ENCODE measurements at places on chromosomes 5 and 9.

- no peak for DNase-seq
Measured at GRCh38 chr5:33675958-33676464, 215.8 kb downstream of the ADAMTS12 start.

- no peak for DNase-seq
Measured at GRCh38 chr9:17088566-17088965, 46.3 kb upstream of the CNTLN start.

DNA sequence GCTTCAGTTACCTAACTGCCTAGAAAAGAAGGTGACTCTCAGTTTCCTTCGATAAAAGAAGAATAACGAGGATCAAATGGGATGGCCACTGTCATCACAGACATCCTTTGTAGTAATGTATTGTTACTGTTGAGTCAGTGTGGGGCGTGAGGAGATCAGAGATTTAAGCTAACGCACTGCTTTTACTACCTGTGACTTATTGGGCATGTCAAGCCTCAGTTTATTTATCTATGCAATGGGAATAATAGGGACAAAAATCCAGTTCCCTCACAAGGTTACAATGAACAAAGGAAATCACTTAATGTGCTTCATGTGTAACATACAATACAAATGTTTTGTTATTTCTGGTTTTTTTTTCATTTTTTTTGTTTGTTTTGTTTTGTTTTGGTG, 255 bp upstream of the TRPM6 start:
- DNase-seq = no peak

DNA sequence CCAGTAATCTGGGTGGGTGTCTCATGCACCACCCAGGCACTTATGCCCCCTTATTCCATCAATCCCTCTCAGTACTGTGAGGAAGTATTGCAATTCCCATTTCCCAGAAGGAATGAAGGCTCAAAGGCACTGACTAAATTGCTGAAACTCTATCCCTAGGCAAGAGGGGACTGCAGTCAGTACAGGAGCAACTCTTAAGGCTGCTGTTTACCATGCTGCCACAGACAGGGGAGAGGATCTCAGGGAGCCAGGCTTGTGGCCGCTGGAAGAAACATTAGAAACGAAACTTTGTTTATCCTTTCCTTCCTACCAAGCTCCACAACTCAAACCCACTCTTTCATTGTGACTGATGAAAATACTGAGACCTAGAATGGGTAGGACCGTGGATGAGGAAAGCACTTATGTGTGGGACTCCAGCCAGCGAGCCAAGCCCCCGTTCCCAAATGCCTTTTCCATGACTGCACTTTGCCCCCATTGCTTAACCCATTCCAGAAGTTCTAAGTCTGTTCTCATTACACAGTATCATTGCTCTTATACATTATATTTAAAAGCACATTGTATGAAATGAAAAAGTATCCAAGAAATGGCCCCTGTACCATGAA, 54.3 kb downstream of the TLE1 start:
- no peak for DNase-seq

DNA sequence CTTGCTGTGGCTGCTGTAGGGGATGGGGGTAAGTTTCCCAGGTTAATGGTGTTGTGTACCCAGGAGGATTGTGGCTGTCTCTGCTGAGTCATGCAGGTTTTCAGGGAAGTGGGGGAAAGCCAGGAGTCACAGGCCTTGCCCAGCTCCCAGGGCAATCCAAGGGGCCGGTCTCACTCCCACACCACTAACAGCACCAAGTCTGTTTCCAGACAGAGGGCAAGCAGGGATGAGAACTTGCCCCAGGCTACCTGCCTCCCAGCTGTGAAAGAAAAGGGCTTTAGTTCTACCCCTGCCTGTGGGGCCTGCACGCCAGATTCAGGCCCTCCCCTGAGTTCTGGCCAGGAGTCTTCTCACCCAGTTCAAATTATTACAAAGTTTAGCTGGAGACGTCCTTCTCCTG, 579.8 kb upstream of the ST8SIA4 start:
- DNase-seq = no peak

GRCh38 chr5:67003935-67004729, 192.5 kb downstream of the CD180 start:
- peak; percentile 88 for DNase-seq

- DNase-seq = no peak
Measured at GRCh38 chr5:150058480-150059126, 27.8 kb downstream of the CSF1R start.

DNA sequence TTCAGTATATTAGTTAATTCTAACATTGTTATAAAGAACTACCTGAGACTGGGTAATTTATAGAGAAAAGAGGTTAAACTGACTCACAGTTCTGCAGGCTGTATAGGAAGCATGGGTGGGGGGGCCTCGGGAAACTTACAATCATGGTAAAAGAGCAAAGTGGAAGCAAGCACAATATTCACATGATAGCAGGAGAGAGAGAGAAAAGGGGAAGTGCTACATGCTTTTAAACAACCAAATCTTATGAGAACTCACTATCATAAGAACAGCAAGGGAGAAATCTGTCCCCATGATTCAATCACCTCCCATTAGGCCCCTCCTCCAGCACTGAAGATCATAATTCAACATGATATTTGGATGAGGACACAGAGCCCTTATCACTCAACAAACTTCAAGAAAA, 324.9 kb downstream of the ZNF608 start:
- no peak for DNase-seq

DNA sequence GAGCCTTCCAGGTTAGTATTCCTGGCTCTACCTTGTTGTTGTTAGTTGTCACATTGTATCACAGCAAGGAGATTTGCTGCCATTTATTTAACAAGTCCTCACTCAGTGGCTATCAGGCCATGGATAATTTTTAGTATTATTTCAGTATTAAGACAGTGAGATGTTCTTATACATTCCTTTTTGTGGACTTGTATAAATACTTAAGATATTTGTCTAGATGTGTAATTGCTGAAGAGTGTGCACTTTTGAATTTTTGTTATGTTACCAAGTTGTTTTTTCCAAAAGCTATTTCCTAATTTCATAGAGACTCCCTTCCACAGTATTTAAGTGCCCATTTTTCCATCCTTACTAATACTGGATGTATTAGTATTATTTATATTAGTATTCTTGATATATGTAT, 22.0 kb downstream of the SLC36A1 start:
- no peak for DNase-seq

DNA sequence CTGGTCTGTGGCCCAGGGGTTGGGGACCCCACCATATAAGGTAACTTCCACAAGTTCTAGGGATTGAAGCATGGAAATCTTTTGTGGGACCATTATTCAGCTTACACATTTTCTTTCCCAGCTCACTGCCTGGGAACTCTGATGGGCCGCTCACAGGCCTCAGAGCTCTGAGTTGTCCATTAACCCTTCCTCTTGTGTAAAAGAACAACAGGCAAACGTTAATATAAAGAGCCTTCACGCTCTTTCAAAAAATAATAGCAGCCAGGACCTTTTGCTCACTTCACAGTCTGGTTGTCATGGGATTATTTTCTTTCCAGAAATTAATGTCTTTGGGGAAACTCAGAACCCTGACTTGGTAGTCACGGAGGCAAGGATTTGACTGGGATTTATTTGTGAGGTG, 443.3 kb downstream of the AGTPBP1 start:
- no peak for DNase-seq

DNA sequence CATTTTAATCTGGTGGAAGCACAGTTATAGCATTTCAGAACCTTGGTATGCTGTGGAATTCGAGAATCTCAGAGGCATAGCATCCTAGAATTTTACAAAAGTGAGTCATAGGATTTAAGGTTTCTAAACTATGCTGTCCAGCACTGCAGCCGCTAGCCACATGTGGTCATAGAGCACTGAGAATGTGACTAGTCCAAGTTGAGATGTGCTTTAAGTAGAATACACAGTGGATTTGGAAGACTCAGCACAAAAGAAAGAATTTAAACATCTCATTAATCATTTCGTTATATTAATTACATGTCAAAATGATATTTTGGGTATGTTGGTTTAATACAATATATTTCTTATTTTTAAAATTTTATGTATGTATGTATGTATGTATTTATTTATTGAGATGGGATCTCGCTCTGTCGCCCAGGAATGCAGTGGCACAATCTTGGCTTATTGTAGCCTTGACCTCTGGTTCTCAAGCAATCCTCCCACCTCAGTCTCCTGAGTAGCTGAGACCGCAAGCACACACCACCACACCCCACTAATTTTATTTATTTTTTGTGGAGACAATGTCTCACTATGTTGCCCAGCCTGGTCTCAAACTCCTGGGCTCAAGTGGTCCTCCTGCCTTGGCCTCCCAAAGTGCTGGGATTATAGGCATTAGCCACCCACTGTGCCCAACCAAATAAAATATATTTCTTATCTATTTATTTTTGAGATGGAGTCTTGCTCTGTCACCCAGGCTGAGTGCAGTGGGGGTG, 20.4 kb upstream of the RPS14 start:
- DNase-seq = no peak

DNA sequence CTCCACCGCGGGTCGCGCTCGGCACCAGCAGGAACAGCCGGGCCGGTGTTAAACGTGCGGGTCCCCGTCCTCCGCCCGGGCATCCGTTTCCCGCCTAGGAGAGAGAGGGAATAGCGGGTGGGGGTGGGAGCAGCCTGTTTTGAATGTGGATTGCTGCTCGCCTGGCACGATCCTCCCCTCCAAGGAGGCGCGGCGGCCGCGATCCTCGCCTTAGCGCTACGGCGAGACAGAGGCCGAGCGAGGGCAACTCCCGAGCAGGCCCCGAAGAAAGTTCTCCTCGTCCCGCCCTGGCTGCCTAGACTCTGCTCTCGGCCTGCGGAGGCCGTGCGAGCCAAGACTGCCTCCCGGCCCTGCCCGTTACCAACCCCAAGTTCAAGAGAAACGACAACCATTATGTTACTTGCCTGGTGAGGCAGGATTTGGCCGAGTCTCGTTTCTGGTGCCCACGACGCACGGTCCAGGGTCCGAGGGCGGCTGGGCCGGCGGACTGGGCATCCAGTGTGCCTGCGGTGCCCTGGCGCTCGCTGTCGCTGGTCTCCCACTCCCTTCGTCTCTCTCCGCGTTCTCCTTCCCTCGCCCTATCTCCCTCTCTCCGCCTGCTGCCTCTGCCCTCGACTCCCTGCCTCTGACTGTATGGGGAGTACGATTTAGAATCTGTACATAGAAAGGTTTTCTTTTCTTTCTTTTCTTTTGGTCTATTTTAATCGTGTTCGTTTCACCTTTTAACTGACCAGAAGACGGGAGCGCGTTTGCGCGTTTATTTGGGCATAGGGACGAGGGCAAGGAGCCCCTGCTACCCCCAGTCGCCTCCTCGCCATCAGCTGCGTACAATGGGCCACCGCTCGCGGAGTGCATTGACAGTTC, 724 bp downstream of the NR2F1-AS1 start:
- DNase-seq = no peak

GRCh38 chr5:125302577-125302976, 556.1 kb upstream of the ZNF608 start:
- DNase-seq = no peak

- DNase-seq = no peak
Measured at GRCh38 chr5:173833196-173833985, 54.8 kb upstream of the CPEB4 start.

GRCh38 chr5:179148703-179149170, 88.6 kb downstream of the ZNF354C start:
- DNase-seq = no peak

DNA sequence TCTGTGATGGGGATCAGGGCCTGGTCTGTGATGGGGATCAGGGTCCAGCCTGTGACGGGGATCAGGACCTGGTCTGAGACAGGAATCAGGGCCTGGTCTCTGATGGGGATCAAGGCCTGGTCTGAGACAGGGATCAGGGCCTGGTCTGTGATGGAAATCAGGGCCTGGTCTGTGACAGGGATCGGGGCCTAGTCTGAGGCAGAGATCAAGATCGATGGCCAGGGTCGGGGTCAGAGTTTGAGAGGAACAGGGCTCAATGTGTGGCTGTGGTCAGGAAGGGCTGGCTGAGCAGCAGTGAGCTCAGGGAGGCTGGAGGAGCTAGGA, 33.8 kb upstream of the TMEM250 start:
- no peak for DNase-seq

- no peak for DNase-seq
Measured at GRCh38 chr5:74093561-74093960, 467.6 kb downstream of the ARHGEF28 start.

DNA sequence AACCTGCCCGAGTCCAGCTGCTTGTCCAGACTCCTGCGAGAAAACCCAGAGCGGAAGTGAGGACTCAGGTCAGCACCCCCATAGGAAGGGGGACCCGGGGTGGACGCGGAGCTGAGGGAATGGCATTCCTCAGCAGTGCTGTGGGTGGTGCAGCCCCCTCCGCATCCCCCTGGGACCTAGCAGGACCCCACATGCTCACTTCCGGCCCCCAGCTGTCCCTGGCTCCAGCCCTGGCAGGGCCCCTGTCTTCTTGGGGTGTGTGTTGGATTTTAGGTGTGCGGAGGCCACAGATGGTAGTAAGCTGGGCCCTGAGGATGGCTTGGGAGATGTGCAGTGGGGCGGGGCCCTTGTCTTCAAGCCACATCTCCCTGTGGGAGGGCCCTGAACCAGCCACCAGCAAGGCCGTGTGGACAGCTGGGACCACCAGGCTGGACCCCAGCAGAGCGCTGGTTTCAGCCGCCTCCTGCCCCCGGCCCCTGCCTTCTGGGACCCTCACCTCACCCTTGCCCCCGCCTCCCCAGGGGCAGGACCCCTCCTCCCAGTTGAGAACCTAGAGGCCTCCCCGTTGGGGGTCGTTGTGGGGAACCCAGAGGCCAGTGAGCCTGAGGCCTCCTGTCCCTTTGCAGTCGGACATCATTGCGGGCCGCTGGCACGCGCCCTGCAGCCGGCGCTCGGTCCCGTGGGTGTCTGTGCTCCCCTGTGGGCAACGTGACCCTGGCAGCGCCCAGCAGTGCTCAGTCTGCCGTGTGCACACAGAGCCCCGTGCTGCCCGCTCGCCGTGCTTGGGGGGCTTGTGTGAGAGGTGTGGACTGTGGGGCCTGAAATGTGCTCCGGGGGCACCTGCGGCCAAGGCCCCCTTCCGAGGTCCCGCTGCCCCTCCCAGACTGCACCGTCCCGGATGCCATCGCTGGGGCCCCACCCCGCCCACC, 10.8 kb upstream of the SLC9A3 start:
- no peak for DNase-seq

GRCh38 chr5:129244478-129244877, 149.9 kb downstream of the ISOC1 start:
- DNase-seq = no peak

GRCh38 chr9:131734165-131734610, 5.7 kb downstream of the RAPGEF1 start:
- DNase-seq = peak; percentile 31

DNA sequence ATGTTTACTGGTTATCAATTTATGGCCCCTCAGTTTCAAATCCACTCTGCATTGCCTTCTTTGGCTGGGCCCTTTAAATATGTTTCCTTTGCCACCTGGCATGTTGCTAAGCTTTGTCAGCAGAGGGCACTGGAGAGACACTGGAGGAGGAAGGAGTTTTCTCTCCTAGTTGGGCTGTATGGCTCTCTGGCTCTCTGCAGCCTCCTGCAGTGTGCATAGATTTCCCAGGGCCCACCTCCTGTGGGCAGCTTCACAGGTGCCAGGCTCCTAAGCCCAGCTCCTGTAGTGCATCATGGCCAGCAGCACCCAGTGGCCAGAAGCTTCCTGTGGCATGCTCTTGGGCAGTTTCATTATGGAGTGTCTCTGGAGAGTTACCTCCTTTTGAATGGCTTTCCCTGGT, 23.3 kb downstream of the CAVIN4 start:
- DNase-seq = no peak

- DNase-seq = no peak
Measured at GRCh38 chr9:90789862-90790261, 11.8 kb upstream of the SYK start.

- no peak for DNase-seq
Measured at GRCh38 chr5:9313751-9314150, 232.1 kb downstream of the SEMA5A start.

Data from activated CD8-positive, alpha-beta memory T cell treated with anti-CD3 and anti-CD28 coated beads, Interleukin-2, amount 50 U/mL, for 4 hours (primary cell).